ENCODE measurements at places on chromosomes 5 and 9.

- DNase-seq, result no peak
Observed at GRCh38 chr5:103466495-103466894, 96.1 kb downstream of the NUDT12 start.

GRCh38 chr9:130201399-130201873, 29.2 kb downstream of the NCS1 start:
- no peak for DNase-seq

DNA sequence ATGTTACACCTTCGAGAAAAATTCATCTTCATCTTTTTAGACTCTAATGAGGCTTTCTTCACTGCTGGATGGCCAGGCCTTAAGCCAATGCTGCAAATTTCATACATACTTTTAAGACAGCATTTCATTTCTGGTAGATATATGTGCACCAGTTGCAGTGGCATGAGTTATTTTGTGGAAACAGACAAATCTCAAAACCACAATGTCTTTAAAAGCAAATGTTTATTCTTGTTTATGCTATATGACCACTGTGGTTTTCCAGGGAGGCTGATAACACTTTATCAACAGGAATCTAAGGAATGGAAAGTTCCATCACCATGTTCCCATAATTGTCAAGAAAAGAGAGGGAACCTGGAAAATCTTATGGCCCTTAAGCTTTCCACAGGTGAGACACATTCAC, 27.7 kb downstream of the CDH9 start:
- DNase-seq, result no peak

DNA sequence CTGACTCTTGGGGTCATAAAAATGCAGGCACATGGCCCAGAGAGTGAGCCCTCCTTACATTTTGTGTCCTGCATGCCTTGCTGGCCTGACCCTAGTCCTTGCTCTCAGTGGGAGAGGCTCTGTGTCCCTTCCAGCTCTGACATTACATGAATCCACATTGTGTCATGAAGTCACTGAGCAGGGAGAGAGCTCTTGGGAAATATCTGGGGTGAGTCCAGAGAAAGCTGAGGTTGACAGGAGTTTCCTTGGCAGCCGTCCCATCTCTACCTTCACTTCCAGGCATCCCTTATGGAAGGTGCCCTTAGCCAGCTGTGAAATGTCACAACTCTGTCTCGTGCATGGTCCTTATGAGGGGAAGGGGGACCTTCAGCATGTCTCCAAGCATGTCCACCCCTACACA, 41.0 kb downstream of the FAT2 start:
- DNase-seq, result no peak

GRCh38 chr5:135308245-135308644, 90.8 kb downstream of the MACROH2A1 start:
- DNase-seq, result no peak

DNA sequence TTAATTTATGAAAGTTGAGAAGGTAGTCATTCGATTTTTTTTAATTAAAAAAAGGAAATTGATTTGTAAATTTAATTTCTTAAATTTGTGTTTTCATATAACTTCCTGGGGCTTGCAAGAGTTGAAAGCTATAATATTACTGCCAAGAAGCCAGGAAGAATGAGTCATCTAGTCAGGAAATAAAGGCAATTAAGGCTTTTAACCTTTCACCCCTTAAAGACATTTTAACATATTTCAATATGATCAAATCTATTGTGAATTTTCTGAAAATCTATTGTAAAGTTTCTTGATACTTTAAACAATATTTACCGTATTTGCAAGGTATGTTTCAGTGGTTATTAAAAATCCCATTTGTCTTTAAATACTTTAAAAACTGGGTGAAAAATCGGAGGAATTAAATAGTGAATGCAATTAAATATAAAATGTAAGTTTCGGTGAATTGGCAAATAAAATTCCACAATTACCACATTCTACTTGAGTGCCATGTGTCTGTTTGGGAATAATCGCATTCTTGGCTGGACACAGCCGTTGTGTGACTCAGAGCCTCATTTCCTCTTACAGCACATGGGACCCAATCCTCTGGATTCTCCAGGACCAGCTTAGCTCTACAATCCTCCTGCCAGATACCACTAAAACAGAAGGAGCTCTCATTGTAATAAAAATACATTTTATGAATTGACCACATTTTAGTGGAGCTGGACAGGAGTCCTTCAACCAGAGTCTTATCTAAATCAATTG, 310.7 kb downstream of the HCN1 start:
- DNase-seq, result no peak

All from esophagus muscularis mucosa (tissue), 4 donors.